ENCODE measurements at places on chromosomes 5 and 9.

DNA sequence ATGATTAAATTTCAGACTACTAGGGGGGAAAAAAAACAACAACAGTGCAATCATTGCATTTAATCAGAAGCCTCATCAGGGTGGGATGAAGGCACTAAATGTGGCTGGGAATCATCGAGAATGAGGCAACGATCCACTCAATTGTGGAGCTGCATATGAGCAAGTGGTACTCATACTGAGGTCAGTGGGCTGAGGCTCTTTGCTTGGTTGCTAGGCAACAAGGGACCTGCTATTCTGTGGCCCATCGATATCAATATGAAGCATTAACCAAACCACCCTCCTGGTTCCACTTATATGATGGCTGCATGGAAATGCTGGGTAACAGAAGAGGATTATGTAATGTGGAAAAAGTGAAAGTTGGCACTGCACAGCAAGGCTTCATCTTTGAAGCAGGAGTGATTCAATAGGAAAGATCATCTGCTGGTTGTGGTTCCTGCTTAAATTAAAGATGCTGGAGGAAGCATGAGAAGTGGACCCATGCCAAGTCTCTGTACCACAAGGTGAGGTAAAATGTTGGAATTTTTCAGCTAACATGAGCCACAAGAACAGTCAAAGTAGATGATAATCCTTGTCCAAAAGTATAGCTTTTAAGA lies 159.8 kb upstream of the HMHB1 start:
- DNase-seq = no peak

GRCh38 chr5:40277161-40277906 lies 402.4 kb upstream of the PTGER4 start:
- DNase-seq = no peak

GRCh38 chr9:133935328-133936005 lies 56.7 kb downstream of the VAV2 start:
- DNase-seq = no peak

DNA sequence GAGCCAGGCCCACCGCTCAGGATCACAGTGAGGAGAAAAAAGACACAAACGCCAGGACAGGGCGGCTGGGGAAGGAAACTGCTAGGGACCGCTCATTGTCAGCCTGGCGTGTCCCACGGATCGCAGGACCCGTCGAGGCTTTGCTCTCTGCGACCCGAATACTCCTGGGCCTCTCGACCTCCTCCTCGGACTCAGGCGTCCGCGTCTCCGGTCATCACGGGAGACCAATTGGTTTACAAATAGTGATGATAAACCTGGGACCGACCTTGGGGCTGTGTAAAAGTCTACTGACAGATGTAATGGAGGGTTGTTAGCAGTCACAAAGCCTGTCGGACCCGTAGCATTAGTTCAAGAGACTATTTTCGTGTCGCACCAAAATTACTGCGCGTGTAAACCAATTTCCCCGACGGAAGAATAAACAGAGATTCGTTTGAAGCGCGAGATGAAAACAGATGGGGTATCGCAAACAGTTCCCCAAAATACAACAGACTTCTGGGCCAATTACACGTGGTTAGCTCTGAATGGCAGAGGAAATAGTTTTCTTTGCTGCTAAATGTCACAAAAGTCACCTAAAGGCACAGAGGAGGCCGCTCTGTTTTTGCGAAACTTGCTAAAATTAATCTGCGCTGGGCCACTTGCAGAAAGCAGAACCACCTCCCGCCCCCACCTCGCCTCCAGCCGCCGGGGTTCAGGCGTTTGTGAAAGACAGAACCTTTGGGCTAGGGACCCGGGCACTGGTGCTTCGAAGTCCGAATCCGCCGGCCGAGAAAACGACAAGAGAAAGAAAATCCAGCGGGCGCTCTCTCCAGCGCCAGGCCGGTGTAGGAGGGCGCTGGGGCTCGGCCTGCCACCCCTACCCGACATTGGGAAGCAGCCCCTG lies 67.6 kb downstream of the FOXD1 start:
- no peak for DNase-seq

GRCh38 chr5:147568710-147569406 lies 59.0 kb upstream of the DPYSL3 start:
- DNase-seq = no peak

DNA sequence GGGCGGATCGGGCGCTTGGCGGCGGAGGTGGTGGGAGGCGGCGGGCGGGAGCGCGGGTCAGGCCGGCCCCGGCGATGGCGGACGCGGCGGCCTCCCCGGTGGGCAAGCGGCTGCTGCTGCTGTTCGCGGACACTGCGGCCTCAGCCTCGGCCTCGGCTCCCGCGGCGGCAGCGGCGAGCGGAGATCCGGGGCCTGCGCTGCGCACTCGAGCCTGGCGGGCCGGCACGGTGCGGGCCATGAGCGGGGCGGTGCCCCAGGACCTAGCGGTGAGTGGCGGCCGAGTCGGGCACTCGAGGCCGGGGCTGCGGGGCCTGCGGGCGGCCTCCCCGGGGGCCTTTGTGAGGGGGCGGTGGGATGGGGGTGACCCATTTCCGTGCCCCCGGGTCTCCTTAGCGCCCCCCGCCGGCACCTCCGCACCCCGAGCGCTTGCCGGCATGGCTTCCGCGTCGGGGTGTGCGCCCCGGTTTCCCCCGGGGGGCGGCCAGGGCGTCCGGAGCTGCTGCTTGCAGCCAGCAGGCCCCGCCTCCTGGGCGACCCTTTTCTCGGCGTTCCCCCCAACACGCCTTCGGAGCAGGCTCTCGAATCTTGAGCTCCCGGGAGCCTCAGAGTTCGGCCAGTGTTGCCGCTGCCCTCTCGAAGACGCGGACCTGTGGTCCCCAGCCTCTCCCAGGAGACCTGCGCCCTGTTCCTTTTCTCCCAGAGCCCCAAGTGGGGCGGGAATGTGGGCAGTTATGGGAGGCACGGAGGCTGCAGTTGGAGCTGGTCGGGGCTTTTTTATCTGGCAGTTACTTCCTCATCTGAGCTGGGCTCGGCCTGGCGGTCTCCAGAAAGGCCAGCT lies 456 bp downstream of the KDM3B start:
- peak; percentile 61 for DNase-seq

DNA sequence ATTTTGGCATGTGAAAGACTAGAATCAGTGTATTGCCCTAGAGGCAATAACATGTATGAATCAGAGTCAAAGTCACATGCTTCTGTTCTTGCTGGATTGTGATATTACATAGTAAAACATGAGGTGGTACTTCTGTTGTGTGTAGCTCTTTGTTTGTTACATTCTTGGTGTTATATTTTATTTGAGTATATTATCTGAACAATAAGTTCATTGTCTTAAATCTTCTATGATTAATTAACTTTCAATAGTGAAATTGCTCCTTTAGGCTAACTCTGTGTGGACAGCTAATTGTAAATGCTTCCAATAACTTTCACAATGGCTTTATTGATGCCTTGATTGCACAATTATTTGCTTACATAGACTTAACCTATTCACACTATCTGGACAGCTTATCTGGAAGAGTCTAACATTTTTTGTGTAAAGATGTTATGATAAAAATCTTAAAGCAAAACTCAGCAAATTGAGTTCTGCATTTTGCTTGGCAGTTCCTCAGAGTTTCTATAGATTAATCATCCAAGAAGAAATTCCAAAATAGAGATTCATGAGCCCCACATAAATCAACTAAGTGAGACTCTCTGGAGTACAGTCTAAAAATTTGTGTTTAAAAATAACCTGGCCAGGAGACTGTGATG lies 239.6 kb upstream of the TUSC1 start:
- no peak for DNase-seq

GRCh38 chr5:151923866-151924476 lies 680 bp downstream of the GLRA1 start:
- no peak for DNase-seq

- DNase-seq = no peak
Measured at GRCh38 chr5:138230261-138230660, 17.1 kb upstream of the CDC23 start.

GRCh38 chr9:134367791-134368490 lies 41.7 kb downstream of the RXRA start:
- no peak for DNase-seq

- DNase-seq = no peak
Measured at GRCh38 chr5:5906778-5907177, 471.6 kb downstream of the MED10 start.

DNA sequence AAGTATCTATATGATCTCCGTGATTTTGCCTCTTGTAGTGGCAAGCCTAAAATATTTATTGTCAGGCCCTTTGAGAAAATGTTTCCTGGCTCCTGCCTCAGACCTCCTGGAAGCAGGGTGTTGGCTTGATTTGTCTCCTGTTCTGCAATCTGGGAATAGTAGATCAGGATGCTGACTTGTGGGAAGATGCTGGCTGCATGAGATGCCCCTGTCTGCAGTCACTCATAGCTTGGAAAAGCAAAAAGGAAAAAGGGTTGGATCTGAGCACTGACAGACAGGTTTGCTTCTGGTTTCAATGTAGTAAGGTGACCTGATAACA lies 16.7 kb downstream of the TJP2 start:
- no peak for DNase-seq

GRCh38 chr9:93670208-93671019 lies 94.0 kb downstream of the PHF2 start:
- no peak for DNase-seq

- no peak for DNase-seq
Measured at GRCh38 chr5:127006744-127007143, 23.6 kb downstream of the MARCHF3 start.

GRCh38 chr9:5364294-5365024 lies 24.8 kb upstream of the RLN1 start:
- DNase-seq = no peak

- no peak for DNase-seq
Measured at GRCh38 chr5:73284985-73285384, 112.0 kb downstream of the TMEM174 start.

GRCh38 chr5:135971701-135972100 lies 16.9 kb upstream of the LECT2 start:
- DNase-seq = no peak

DNA sequence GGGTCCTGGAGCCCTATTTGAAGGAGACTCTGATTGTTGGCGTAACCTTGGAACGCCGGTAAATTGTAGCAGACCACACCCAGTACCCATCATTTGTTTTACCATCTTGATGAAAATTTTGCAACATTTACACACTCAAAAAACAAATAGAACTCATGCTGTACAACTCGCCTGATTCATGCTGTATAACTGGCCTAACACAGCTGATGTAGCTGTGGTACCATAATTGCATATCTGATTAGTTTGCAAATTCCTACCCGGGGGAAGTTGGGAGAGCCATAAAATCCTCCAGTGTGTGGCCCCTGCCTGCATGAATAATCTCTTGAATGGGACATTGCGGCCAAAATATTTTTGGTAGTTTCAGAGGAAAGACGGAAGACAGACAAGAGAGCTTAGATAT lies 9.7 kb downstream of the NIPAL4 start:
- no peak for DNase-seq

GRCh38 chr5:145708169-145708568 lies 127.0 kb downstream of the PRELID2 start:
- no peak for DNase-seq

DNA sequence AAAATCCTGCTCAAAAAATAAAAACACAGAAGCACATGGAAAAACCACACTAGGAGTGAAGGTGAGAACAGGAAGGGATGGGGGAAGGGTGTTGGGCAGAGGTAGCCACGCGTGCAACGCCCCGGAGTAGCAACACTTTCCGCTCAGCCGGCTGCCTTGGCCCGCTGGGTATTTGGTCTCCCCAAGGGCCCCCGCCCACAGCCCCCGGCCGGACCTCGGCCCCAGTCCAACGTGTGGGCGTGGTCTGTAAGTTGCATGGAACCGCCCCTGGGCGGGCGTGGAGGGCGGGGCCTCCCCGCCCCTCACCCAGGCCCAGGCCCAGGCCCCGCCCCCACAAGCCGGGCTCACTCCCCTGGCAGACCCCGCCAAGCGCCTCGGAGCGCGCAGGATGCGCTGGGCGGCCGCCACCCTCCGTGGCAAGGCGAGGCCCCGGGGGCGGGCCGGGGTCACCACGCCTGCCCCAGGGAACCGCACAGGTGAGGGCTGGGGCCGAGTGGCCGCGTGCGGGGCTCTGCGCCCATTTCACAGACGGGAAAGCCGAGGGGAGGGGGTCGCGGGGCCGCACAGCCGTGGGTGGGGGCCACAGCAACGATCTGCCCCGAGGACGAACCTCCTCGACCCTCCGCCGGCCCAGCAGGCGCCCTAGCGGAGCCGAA lies at the start of gene SUSD3:
TSS of gene SUSD3 (plus strand) at position 347 of the 656 bp plus-strand sequence. CDS start at position 389, 42 bp downstream.
- peak; percentile 74 for DNase-seq

DNA sequence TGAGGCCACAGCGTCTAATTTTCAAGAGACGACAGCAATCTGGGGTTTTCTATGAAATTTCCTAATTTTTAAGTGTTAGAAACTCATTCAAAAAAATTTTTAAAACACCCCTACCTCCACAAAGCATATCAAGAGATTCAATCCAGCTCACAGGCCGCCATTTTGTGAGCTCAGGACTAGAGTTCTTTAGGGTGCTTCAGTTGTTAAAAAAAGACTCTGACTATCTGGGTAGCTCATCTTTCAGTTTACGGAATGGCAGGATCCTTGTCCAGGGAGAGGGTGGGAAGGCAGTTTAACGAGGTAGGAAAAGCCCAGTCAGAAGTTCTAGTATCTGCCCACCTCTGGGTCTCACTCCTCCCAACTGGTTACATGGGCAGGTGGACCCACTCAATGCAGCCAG lies 43.1 kb downstream of the CAMK2A start:
- DNase-seq = no peak

GRCh38 chr9:93905473-93906133 lies 49.6 kb downstream of the BARX1 start:
- no peak for DNase-seq

- peak; percentile 34 for DNase-seq
Measured at GRCh38 chr9:137136881-137137607, 1.9 kb upstream of the GRIN1 start.

DNA sequence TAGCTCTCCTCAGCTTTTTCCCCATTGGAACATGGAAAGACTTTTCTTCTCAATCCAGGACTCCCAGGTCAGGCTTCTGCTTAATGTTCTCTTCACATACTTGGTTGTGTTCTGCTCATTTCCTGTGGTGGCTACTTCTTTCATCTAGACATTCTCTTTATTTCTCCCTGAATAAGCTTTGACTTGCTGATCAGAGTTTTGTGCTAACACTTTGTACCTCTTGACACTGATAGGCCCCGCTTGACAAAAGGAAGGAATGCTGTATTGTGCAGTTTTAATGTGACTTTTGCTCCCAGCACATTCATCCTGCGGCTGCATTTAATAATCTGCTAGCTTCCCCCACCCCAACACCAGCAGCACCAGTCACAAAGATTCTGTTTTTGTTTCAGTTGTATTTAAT lies 90.9 kb upstream of the MINAR2 start:
- no peak for DNase-seq

- DNase-seq = no peak
Measured at GRCh38 chr5:116009806-116010205, 22.5 kb upstream of the ARL14EPL start.

DNA sequence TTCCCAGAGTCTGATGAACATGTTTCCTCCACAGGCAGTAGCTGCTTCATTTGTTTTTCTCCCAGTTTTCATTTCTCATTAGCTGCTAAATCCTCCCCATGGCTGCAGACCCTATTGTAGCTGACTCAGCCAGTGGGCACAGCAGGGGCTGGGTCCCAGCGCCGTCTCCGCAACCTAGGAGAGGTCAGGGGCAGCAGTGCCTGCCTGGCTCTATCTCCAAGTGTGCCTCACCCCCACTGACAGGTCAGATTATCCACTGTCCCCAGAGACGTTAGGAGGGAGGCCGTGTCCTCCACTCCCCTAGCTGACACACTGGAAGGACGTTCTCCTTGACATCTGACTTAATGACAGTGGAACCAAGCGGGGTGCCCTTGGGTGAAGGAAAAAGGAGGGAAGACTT lies 31.1 kb downstream of the KCNIP1 start:
- DNase-seq = no peak

GRCh38 chr9:75152416-75152815 lies 64.1 kb downstream of the OSTF1 start:
- DNase-seq = no peak

Measured in GM12892 (cell line).